ENCODE measurements at places on chromosomes 11 and 22.

DNA sequence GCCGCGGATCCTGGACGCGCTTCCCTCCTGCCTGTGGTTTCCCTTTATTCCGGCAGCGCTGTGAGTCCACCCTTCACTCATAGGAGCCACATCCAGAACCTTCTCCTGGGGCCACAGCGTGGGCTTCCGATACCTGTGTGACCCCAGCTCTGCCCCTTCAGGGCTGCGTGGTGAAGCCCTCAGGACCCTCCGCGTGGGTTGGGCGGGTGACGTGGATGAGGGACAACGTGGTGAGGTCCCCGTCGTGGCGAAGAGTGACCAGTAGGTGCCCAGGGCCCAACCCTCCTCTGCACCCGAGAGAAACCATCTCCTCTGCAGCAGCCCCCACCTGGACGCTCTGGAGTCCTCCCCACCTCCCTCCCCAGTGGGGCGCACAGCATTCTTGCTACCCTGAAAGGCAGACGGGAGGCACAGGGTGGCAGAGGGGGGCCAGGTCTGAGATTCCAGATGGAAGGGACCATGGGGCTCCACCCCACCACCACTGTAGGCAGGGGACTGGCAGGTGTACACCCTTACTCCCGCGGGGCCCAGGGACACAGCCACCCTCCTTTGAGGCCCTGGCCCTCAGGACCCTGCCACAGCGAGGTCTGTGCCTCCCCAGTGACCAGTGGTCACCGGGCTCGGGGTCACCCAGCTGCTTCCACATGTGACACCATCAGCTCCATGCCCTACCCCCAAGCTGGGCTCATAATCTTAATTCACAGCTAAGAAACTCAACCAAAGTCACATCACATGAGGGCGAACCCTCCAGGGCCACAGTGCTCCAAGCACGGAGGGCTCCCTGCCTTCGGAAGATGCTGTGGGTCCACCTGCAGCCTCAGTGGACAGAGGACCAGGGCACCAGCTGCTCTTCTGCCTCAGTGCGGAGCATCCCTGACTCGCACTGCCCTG lies 3.4 kb upstream of the ZBED4 start:
- no peak for DNase-seq

GRCh38 chr11:47508240-47508957 lies 44.5 kb downstream of the CELF1 start:
- DNase-seq: no peak

- no peak for DNase-seq
Measured at GRCh38 chr11:118042141-118042540, 34.7 kb upstream of the TMPRSS4 start.

DNA sequence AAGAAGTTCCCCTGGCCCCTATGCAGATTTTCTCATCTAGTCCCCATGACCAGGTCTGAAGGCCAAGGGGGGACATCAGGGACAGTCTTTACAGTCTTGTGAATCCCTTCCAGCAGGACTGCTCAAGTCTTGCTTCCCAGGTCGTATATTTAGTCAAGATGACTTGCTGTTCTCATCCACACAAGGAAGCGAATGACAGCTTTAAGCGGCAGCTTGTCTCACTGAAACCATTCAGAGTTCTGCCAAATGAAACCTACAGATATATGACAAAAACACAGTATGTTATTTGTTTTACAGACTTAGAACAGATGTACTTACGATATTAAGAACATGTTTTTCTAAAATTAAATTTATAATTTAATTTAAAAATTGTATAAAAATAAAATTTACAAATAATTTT lies 5.6 kb downstream of the VWA5A start:
- DNase-seq: no peak

DNA sequence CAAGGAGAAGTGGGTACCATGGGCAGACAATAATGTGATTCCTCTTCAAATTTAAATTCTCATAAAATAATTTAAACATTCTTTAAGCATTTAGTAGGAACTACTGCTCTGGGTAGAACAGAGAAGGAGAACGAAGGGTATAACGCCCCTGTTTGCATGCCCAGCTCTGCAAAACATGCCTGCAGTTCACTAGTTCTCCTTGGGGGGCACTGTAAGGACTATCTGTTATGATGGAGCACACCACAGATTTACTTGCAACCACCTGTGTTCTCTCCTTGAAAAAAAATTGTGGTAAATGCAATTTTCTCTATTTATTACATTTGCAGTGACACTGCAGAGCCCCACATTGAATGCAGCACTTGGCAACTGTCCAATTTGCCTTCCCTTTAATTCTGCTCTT lies 100.3 kb downstream of the GUCY1A2 start:
- DNase-seq: peak; percentile 48

GRCh38 chr11:47854667-47855066 lies 6.5 kb upstream of the NUP160 start:
- DNase-seq: no peak

GRCh38 chr22:50245214-50246072 lies 620 bp upstream of the TUBGCP6 start:
- no peak for DNase-seq
